ENCODE measurements at places on chromosomes 6 and 20.
A peak's percentile ranks its signal among the peaks of the same experiment; 100 is the strongest.

DNA sequence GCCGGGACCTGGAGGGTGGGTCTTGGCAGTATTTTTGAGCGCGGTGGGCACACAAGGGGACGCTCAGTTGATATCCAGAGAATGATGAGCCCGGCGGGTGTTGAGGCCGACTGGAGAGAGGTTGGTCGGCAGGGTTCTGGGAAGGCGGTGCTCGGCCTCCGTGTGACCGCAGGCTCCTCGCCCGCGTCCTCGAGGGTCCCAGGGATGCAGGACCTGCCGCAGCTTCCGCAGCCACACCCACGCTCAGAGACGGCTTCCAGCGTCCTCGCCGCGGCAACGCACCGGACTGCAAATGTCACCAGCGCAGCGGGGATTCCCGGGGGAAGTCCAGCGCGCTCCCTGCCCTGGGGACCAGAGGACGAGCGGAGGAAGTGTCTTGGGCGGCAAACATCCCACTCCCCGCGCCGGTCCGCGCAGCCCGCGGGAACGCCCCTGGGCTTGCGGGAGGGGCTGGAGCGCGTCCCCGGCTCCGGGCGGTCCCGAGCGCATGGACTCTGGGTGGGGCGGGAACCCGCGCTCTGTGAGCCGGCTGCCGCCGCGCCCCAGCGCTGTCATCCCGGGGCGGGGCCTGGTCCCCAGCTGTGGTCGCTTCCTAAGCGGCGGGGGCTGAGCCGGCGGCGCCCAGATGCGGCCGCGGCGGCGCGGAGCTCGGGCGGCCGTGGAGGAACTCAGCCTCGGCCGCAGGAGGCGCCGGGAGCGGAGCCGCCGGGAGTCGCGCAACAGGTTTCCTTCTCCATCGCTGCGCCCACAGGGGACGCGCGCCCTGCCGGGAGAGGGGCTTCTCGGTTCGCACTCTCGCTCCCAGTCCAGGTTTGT, at the start of gene STX11:
Gene STX11 (plus strand): TSS at position 624 of the 816 bp plus-strand sequence. CDS start 36,111 bp downstream, outside the sequence.
- peak within 1 kb of the TSS; percentile 76 for H3K4me3 ChIP-seq
- DNase-seq, result no peak
- peaks cover 11% of the 10 kb centered on the region for H3K4me1 ChIP-seq
- no peaks in the 10 kb centered on the region for H3K36me3 ChIP-seq

- H3K27ac ChIP-seq, result no peak overlapping the region
- H3K4me3 ChIP-seq, result no peak overlapping the region
- no peaks in the 10 kb centered on the region for H3K36me3 ChIP-seq
- no peaks in the 10 kb centered on the region for H3K4me1 ChIP-seq
Observed at GRCh38 chr6:144585217-144585814, 300.2 kb downstream of the UTRN start.

- no peaks in the 10 kb centered on the region for H3K36me3 ChIP-seq
- no peaks in the 10 kb centered on the region for H3K4me1 ChIP-seq
- H3K4me3 ChIP-seq, result no peak overlapping the region
Observed at GRCh38 chr20:1005452-1006027, 3.4 kb upstream of the RSPO4 start.

- no peaks in the 10 kb centered on the region for H3K27me3 ChIP-seq
- H3K36me3 ChIP-seq, result peaks cover 11% of the 10 kb centered on the region
- DNase-seq, result no peak
- no peaks in the 10 kb centered on the region for H3K4me1 ChIP-seq
Observed at GRCh38 chr20:5570452-5570851, 179.7 kb upstream of the SHLD1 start.

- H3K4me3 ChIP-seq, result no peak overlapping the region
- no peaks in the 10 kb centered on the region for H3K4me1 ChIP-seq
- no peaks in the 10 kb centered on the region for H3K36me3 ChIP-seq
- H3K27me3 ChIP-seq, result peaks cover 65% of the 10 kb centered on the region
- no peak overlapping the region for H3K27ac ChIP-seq
Observed at GRCh38 chr20:60224914-60225313, 266.7 kb downstream of the CDH26 start.

DNA sequence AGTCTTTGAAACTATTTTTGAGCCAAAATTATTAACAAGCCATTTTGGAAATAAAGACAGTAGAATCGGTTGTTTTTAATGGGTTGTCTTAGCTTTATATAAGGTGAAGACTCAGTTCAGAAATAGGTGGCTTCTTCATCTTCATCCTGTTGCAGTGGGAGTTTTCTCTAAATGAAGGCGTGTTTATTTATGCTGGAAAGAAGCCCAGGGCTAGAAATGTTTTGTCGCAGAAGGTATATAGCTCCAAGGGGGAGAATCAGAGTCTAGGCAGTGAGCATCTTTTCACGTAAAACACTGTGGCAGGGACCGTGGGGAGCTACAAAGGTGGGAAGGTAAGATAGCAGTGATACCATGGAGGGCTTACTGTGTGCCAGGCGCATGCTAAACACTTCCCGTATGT, 34.3 kb downstream of the FARS2 start:
- no peaks in the 10 kb centered on the region for H3K36me3 ChIP-seq
- H3K27ac ChIP-seq, result no peak overlapping the region
- H3K4me1 ChIP-seq, result no peaks in the 10 kb centered on the region
- H3K4me3 ChIP-seq, result no peak overlapping the region
- no peaks in the 10 kb centered on the region for H3K27me3 ChIP-seq
- DNase-seq, result no peak

DNA sequence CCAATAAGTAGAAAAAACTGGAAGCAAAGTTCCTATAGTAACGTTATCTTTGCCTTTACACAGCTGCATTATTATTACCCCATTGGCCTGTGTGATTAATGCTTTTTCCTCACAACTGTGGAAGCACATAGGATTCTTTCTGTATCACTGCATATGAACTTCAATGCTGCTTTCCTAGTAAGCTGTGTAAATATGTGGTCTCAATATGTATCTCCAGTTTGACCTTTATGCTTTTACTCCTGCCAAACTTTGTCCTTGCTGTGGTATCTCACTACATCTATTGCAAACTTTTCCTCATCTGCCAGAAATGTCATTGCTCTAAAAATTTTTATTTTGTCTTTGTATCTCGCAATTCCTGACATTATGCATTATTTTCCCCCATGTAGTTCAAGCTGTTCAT, 168.6 kb downstream of the ZFAND3 start:
- no peaks in the 10 kb centered on the region for H3K27me3 ChIP-seq
- H3K27ac ChIP-seq, result no peak overlapping the region
- no peak overlapping the region for H3K4me3 ChIP-seq
- no peaks in the 10 kb centered on the region for H3K36me3 ChIP-seq
- no peaks in the 10 kb centered on the region for H3K4me1 ChIP-seq
- no peak for DNase-seq

DNA sequence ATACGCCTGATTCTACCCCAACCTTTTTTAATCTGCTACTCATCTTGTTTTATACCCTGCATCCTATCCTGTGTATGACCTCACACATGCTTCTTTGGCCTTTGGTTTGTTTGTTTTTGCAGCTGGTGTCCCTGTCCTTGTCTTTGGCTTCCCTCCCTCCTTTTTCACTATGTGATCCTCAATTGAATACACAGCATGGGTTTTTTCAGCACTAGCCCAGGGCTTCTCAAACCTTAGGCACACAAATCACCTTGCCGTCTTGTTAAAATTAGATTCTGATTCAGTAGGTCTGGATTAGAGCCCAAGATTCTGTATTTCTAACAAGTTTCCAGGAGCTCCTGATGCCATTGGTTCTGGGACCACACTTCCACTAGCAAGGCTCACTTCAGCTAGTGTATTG, 321.5 kb upstream of the MAN1A1 start:
- DNase-seq, result no peak
- no peaks in the 10 kb centered on the region for H3K4me1 ChIP-seq
- no peak overlapping the region for H3K4me3 ChIP-seq

- H3K36me3 ChIP-seq, result no peaks in the 10 kb centered on the region
- no peaks in the 10 kb centered on the region for H3K27me3 ChIP-seq
- H3K27ac ChIP-seq, result no peak overlapping the region
- DNase-seq, result no peak
Observed at GRCh38 chr6:39770446-39770845, 21.7 kb upstream of the DAAM2 start.

- H3K4me3 ChIP-seq, result no peak overlapping the region
- peak; percentile 62 for DNase-seq
- H3K4me1 ChIP-seq, result no peaks in the 10 kb centered on the region
- no peaks in the 10 kb centered on the region for H3K36me3 ChIP-seq
- H3K27me3 ChIP-seq, result no peaks in the 10 kb centered on the region
- H3K27ac ChIP-seq, result no peak overlapping the region
Observed at GRCh38 chr6:77368660-77369313, 94.5 kb downstream of the HTR1B start.

GRCh38 chr20:36541227-36541767, at the start of gene MYL9:
Gene MYL9 (plus strand): TSS chr20:36541519. CDS start chr20:36544885, 3,366 bp downstream.
- H3K27me3 ChIP-seq, result no peaks in the 10 kb centered on the region
- H3K4me3 ChIP-seq, result no peak within 1 kb of the TSS
- H3K4me1 ChIP-seq, result no peaks in the 10 kb centered on the region
- peak; percentile 68 for DNase-seq
- H3K36me3 ChIP-seq, result no peaks in the 10 kb centered on the region

DNA sequence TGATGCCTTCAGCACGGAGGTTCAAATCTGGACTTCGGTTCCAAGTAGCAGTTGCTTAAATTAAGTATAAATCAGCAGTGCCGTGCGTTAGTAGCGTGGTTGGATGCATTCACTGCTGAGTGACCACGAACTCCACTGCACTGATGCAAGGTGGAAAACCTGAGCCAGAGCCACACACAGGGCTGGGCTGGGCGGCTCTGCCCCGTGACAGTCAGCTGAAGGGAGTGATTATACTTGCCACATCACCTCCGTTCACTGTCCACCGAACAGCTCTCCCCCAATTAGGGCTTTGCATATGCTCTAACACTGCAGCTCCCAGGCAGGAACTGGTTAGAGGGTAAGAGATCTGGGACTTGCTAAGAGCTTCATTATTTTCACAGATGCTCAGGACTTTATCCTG, 22.2 kb downstream of the PPP1R3G start:
- no peak overlapping the region for H3K4me3 ChIP-seq

- H3K27me3 ChIP-seq, result no peaks in the 10 kb centered on the region
- H3K36me3 ChIP-seq, result no peaks in the 10 kb centered on the region
- H3K27ac ChIP-seq, result no peak overlapping the region
- DNase-seq, result no peak
- H3K4me1 ChIP-seq, result no peaks in the 10 kb centered on the region
Observed at GRCh38 chr6:152566103-152566875, 70.9 kb downstream of the SYNE1 start.

GRCh38 chr6:159107451-159108260, 61.5 kb upstream of the FNDC1 start:
- no peaks in the 10 kb centered on the region for H3K27me3 ChIP-seq
- no peaks in the 10 kb centered on the region for H3K4me1 ChIP-seq
- H3K36me3 ChIP-seq, result no peaks in the 10 kb centered on the region
- no peak overlapping the region for H3K27ac ChIP-seq
- no peak for DNase-seq
- H3K4me3 ChIP-seq, result no peak overlapping the region

- H3K4me3 ChIP-seq, result no peak overlapping the region
- H3K27me3 ChIP-seq, result no peaks in the 10 kb centered on the region
- DNase-seq, result peak; percentile 8
- no peaks in the 10 kb centered on the region for H3K36me3 ChIP-seq
- H3K27ac ChIP-seq, result no peak overlapping the region
Observed at GRCh38 chr6:122726649-122727048, 52.9 kb upstream of the FABP7 start.

DNA sequence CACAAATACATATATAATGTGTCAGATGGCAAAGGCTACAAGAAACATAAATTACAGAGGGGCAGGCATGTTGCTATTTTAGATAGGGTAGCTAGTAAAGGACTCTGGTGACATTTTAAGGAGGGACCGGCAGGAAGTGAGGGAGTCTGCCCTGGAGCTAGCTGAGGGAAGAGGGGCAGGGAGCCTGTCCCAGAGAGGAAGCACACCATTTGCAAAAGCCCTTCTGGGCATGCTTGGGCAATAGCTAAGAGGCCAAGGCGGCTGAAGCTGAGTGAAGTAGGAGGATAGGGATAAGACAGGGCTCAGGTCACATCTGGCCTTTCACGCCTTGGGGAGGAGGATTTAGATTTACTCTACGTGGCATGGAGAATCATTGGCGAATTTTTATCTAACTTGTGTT, 96.2 kb downstream of the RTN4IP1 start:
- peaks cover 24% of the 10 kb centered on the region for H3K36me3 ChIP-seq
- H3K4me1 ChIP-seq, result peaks cover 24% of the 10 kb centered on the region
- no peaks in the 10 kb centered on the region for H3K27me3 ChIP-seq
- no peak overlapping the region for H3K4me3 ChIP-seq
- no peak overlapping the region for H3K27ac ChIP-seq

- no peaks in the 10 kb centered on the region for H3K4me1 ChIP-seq
- no peak for DNase-seq
- no peaks in the 10 kb centered on the region for H3K36me3 ChIP-seq
- H3K27me3 ChIP-seq, result peaks cover 64% of the 10 kb centered on the region
- H3K4me3 ChIP-seq, result no peak overlapping the region
Observed at GRCh38 chr6:33817489-33817888, 13.7 kb upstream of the MLN start.

- H3K4me3 ChIP-seq, result no peak overlapping the region
- DNase-seq, result no peak
- H3K27me3 ChIP-seq, result no peaks in the 10 kb centered on the region
- no peaks in the 10 kb centered on the region for H3K36me3 ChIP-seq
- no peak overlapping the region for H3K27ac ChIP-seq
- no peaks in the 10 kb centered on the region for H3K4me1 ChIP-seq
Observed at GRCh38 chr6:51868591-51869355, 218.6 kb downstream of the PKHD1 start.

GRCh38 chr20:37522260-37523011, 1.4 kb downstream of the NNAT start:
- no peak overlapping the region for H3K27ac ChIP-seq
- H3K4me1 ChIP-seq, result peaks cover 33% of the 10 kb centered on the region
- H3K4me3 ChIP-seq, result no peak overlapping the region
- H3K36me3 ChIP-seq, result no peaks in the 10 kb centered on the region

- no peak overlapping the region for H3K4me3 ChIP-seq
- no peak for DNase-seq
- no peaks in the 10 kb centered on the region for H3K4me1 ChIP-seq
- peaks cover 45% of the 10 kb centered on the region for H3K27me3 ChIP-seq
- H3K27ac ChIP-seq, result no peak overlapping the region
Observed at GRCh38 chr20:21522481-21523280, 8.8 kb upstream of the NKX2-2 start.

- no peaks in the 10 kb centered on the region for H3K27me3 ChIP-seq
- DNase-seq, result no peak
Observed at GRCh38 chr6:68211242-68211795, 423.8 kb upstream of the ADGRB3 start.

DNA sequence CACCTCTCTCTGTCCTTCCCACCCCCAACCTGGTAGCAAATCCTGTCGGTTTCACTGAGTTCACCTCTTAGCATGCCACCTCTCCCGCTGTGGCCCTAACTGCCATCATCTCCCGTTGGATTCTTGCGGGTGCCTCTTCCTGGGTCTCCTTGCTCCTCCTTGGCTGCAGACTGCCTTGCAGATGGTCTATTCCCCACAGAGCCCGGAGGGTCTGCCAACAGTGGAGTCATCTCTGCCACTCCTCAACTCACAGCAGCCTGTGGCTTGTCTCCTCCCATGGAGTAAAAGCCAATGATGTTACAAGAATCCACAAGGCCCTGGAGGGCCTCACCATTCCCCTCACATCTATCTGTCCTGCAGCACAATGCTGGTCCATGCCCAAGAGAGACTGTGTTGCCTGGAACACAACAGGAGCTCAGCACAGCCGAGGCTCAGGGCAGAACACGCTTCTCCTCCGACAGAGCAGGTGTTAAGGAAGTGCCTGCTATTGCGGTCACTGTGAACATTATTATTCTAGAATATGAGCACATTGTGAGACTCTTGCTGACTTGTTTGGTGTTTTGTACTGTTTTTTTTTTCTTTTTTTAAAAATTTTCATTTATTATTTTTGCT, 241.8 kb upstream of the SULF2 start:
- peaks cover 34% of the 10 kb centered on the region for H3K4me1 ChIP-seq
- H3K4me3 ChIP-seq, result peak overlapping the region; percentile 72
- no peak for DNase-seq
- H3K27me3 ChIP-seq, result no peaks in the 10 kb centered on the region
- peak overlapping the region; percentile 94 for H3K27ac ChIP-seq
